Spleen (tissue), 13 donors: ENCODE measurements at places on chromosomes 11 and 22. TPM values are rescaled to one million over a fixed set of nuclear protein-coding genes. Genes with fewer than 3 reads are reported as not detected.
A peak's percentile ranks its signal among the peaks of the same experiment; 100 is the strongest.

- DNase-seq: no peak
These were observed 4.3 kb downstream of the TOB2 start for GRCh38 chr22:41442240-41442792.

DNA sequence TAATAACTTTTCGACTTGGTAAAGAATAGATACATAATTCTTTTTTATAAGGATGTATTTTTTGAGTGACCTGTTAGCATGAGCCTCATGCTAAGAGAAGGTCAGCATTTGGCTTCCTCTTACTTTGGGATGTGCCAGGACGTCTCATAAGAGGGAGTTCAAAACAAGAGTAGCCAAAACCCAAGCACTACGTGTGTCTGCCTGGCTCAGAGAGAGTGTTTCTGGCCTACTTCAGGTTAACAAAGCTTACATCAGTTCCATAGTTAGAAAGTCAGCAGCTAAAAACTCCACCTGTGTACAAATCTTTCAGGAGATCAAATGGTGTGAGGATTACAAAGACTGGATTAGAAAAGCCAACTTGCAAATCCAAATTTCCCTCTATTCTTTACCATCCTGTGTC lies 13.9 kb downstream of the SNX19 start:
- no peak for DNase-seq

DNA sequence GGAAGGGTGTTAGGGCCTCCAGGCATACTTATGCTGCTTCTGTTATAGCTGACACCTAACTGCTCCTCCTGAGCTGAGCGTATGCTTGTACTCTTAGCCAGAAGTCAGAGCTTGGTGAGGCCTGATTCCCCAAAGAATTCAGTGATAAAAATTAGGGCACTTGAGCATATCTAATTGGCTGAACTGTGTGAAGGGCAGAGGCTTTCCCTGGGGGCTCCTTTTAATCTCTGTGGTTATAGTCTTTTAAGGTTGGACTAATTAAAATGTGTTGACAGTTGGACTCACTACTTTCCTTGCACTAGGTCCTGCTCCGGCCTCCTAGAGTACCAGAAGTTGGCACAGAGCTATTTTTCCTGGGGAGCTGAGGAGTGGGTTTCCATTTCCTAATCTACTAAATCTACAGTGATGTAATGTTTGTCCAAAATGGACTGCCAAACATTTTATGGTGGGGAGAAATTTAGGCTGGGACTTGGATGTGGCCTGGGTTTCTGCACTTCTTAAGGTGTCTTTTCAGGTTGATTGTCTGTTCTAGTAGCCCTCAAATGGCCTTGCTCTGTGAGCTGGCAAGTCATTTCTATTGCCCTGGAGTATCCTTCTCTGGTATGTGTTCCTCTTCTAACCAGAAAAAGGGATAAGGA lies 18.4 kb downstream of the STIM1 start:
- DNase-seq: no peak

GRCh38 chr11:34999453-34999852 lies 83.0 kb downstream of the PDHX start:
- DNase-seq: no peak

DNA sequence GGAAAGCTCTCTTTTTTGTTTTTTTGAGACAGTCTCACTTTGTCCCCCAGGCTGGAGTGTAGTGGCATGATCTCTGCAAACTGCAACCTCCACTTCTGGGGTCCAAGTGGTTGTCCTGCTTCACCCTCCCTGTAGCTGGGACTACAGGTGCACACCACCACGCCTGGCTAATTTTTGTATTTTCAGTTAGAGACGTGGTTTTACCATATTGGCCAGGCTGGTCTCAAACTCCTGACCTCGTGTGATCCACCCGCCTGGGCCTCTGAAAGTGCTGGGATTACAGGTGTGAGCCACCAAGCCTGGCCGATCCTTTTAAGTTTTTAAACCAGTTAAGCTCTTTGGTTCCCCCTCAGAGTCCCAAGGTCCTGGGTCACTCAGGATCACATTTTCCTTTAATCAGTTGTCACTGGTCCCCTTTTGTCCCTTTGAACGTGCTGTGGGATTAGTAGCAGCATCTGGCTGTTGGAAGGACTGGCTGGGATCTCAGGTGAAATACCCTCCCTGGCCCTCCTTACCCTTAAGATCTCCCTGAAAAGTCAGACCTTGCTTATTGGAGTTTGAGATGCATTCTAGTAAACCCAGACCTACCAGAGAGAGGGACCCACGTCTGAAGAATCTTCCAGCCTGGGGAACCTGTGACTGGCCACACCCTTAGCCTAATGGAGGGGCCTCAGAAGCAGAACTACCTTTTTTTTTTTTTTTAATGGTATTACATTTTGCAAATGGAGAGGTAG lies 8.1 kb downstream of the MALAT1 start:
- DNase-seq: no peak

DNA sequence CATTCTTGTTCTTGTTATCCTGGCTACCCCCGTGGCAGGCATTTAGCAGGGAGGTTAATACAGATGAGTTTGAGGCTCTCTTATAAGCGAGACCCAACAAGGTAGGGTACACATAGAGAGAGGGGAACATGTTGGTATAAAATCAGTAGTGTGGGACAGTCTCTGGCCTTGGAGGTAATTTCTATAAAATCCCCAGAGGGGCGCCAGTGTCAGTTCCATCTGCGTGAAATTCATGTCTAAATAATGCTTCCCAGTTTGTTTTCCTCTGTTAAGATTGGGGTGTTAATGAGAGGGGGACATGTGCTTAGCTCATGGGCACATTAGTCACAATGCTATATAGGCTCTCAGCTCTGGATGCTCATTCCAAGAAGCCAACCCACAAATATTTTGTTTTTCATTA lies 150.7 kb downstream of the MYO18B start:
- no peak for DNase-seq

DNA sequence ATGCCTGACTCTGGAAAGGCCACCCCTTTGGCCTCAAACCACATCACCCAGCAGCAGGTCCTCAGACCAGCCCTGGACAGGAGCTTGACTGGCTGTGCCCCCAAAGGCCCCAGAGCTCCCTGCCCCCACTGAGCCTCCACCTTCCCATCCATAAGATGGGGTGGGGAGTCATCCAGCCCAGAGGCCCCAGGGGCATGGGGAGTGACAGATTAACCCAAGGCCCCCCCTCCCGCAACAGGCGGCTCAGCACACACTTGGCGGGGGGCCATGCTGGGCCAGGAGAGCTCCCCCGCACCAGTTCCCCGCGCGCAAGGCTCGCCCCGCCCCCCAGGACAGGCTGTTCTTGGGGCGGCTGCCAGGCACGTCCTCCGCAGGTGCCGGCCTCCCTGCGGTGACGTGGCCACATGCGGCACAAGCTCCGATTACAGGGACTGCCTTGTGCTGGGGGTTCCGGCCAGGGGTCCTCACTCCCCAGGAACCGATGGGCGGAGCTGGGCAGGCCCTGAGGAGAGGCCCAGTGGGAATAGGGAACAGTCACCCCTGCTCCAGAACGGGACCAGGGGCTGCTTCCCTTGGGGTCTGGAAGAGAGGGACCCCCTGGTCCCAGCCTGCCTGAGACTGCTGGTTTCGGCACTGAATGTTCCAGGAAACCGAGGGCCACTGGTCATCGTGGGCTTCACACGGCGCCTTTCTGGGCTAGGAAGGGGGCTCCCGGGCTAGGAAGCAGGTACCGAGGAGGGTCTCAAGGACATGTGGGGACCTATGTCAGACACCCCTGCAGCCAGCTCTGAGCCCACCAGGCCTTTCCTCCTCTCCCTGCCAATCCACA lies 5.1 kb upstream of the CDKN1C start:
- no peak for DNase-seq

GRCh38 chr22:37631448-37632173 lies 7.9 kb upstream of the SH3BP1 start:
- peak; percentile 84 for DNase-seq

GRCh38 chr11:60769811-60770210 lies 13.1 kb downstream of the MS4A15 start:
- DNase-seq: peak; percentile 54

DNA sequence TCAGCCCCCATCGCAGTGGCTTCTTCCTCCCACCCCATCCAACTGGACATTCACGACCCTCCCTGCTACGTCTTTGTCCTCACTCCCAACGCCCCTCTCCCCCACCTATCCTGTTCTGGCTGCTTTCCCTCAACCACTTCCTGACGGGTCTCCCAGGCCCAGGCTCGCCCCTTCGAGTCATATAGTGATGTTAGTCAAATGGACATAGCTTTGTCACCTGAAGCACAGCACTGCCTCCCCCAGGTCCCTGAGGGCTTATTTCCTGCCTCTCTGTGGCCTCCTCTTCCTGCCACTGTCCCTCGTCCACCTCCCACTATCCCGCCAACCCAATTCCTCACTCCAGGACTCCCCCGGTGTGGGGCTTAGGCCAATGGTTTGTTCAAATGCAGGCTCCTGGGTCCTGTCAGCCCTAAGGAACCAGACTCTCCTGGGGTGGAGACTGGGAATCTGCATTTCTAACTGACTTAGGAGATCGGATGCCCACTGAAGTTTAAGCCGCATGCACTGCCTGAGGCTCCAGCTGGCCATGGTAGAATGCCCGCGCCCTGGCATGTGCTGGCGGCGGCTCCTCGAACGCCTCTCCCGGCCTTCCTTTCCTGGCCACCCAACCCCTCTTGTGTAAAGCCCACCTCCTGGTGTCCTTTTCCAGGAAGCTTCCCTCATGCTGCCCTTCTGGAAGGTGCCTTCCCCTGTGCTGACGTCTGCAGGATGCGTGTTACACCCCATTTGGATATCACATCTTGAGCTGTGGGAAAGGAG lies 18.3 kb downstream of the SUN2 start:
- DNase-seq: peak; percentile 61

GRCh38 chr22:39547587-39547947 lies 15.0 kb upstream of the RPS19BP1 start:
- no peak for DNase-seq

- DNase-seq: peak; percentile 82
These were observed 10.2 kb downstream of the DGKZ start for GRCh38 chr11:46357483-46357936.

GRCh38 chr11:1195682-1196515 lies 27.0 kb upstream of the MUC5B start:
- DNase-seq: peak; percentile 61

The KRTAP5-1 gene
- total RNA-seq: not detected

The TMEM134 gene
- total RNA-seq: 63.5 TPM

The DLG2 gene
- total RNA-seq: 12.7 TPM

The LRRC75B gene
- 2.9 TPM for total RNA-seq

The DEUP1 gene
- not detected for total RNA-seq

The CARD16 gene
- total RNA-seq: 129 TPM

The SLC6A5 gene
- total RNA-seq: not detected
